ENCODE measurements at places on chromosomes 16 and 17.
A peak's percentile ranks its signal among the peaks of the same experiment; 100 is the strongest.

DNA sequence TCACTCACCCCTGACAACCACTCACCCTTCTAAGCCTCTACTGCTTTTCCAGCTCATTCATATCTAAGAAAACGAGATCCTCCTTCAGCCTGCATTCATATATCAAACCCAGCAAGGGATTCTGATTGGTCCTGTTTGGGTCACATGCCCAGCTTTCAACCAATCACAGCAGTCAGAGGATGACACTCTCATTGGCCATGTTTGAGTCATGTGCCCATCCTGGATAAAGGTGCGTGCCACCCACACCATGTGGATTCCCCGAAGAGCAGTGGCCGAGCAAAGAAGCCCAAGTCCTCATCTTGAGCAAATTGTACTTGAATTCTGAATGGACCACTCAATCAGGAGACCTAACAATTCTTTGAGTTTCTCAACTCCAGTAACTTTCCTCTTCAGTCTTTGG lies 45.0 kb downstream of the SCNN1G start:
- no peak for DNase-seq

GRCh38 chr17:74176546-74177001 lies 26.9 kb upstream of the RPL38 start:
- DNase-seq: peak; percentile 30

DNA sequence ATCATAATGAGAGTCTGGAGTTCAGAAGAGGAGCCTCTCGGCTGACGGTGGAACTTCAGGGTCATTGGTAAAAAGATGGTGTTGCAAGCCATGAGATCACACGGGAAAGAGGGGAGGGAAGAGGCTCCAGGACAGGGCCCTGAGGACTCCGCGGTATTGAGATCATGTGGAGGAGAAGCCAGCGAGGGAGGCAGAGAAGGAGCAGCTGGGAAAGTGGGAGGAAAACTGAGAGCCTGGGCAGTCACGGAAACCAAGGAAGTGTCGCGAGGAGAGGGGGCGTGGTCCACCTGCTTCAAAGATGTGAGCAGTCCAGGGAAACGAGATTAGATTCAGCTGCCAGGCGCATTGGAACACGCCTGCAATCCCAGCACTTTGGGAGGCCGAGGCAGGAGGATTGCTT lies 27.7 kb upstream of the SBK1 start:
- DNase-seq: no peak

GRCh38 chr16:1492923-1493745 lies at the start of gene TELO2:
TSS of gene TELO2 (plus strand) at chr16:1493360. CDS start at chr16:1494282, 922 bp downstream.
- peak; percentile 56 for DNase-seq

GRCh38 chr16:81424771-81425170 lies 19.8 kb upstream of the CMIP start:
- DNase-seq: no peak

- no peak for DNase-seq
Measured at GRCh38 chr17:13385481-13385911, 216.2 kb downstream of the HS3ST3A1 start.

DNA sequence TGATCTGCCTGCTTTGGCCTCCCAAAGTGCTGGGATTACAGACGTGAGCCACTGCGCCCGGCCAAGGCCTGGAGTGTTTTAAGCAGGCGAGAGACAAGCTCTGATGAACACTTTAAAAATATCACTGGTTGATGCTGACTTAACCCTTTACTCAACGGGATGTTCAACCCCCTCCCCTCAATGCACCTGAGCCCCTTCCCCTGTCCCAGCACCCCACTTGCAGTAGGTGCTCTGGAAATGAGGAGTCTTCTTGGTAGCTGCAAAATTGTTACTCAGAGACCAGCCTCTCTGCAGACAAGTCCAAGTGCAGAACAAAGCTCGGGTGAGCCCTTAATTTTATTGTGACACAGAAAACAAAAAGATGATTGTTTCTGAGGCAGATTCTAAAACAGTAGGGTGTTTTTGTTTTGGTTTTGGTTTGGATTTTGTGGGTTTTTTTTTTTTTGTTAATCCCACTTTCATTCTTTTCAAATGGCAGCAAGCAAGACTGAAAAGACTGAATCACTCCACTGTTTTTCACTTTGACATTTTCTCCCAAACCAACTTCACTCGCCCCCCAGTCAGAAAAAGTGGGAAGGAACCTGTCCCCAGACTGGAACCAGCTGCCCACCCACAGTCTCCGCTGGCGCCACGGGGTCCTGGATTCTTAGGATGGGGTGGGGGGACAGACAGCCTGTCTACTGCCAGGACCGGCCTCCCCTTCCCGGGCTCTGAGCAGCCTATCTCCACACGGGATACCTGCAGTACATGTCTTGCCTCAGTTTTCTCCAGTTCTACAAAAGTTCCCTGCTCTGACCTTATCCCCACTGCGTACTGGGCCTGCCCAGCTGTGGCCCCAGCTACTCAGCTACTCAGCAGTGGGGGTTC lies 5.2 kb upstream of the PLLP start:
- DNase-seq: no peak

All from tibial nerve (tissue), 4 donors.